ENCODE measurements at places on chromosomes 12 and 14. TPM values are rescaled to one million over a fixed set of nuclear protein-coding genes. Genes with fewer than 3 reads are reported as not detected.

PAPLN gene
- total RNA-seq = 0.24 TPM

B4GALNT1 gene
- total RNA-seq = 0.48 TPM

MYH6 gene
- total RNA-seq = not detected

DNA sequence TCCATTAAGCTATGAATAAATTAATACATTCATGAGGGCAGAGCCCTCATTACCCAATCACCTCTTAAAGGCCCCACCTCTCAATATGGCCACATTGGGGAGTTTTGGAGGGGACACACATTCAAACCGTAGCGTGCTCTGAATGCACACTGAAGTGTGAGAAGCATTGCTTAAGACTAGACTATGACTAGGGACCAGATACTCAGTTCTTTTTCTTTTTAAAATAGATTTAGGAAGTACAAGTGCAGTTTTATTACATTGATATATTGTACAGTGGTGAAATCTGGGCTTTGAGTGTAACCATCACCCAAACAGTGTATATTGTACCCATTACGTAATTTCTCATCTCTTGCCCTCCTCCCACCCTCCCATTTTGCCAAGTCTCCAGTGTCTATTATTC is 21.0 kb upstream of the JDP2 start:
- no peak for DNase-seq

DNA sequence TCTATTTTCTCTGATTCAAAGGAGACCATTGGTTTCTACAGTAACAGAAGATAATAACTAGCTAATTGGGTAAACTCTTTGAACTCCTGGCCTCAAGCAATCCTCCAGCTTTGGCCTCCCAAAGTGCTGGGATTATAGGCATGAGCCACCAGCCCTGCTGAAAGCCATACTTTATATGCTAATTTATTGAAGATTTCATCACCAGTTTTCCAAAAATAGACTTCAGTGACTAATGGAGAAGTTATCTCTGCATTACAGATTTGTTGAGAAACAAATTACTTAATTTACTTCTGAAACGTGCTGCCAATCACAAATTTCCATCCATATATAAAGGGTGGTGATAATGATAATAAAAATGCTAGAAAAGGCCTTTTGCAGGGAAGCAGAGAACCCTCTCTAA is 1758.1 kb upstream of the SEL1L start:
- no peak for DNase-seq

DNA sequence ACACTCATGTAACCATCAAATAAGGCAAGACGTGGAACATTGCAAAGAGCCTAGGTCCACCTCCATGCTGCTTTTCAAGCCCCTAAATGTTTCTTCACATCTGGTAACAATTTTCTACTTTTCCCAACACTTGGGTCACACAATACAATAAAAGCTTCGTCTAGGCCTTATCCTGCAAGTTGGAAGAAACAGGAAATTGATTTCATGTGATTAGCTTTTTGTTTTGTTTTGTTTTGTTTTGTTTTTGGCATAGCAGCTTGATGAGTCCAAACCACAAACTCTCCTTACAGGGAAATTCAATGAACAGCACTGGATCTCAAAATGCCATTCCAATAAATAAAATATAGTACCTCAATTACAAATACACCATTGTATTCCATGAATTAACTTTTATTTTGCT is 19.3 kb downstream of the TAS2R50 start:
- DNase-seq = no peak

- DNase-seq = peak; percentile 21
Measured at GRCh38 chr14:103057028-103057371, 349 bp downstream of the CDC42BPB start.

DNA sequence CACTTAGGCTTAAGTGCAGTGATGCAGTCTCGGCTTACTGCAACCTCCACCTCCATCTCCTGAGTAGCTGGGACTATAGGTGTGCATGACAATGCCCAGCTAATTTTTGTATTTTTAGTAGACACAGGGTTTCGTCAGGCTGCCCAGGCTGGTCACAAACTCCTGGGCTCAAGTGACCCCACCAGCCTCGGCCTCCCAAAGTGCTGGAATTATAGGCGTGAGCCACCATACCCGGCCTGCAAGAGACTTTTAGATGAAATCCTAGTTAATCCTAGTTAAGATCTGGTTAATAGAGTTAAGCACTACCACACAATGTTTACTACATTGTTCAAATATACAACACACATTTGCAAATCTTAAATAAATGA is 196.5 kb upstream of the AMIGO2 start:
- DNase-seq = no peak

- DNase-seq = peak; percentile 47
Measured at GRCh38 chr12:46933947-46934346, 108.2 kb upstream of the SLC38A4 start.

Data from natural killer cell (primary cell).